ENCODE measurements at places on chromosomes 2 and 18. TPM values are rescaled to one million over a fixed set of nuclear protein-coding genes. Genes with fewer than 3 reads are reported as not detected.

Gene KCNG2
- 4.7 TPM for total RNA-seq

Gene SPEG
- 8.5 TPM for total RNA-seq

Gene APLF
- total RNA-seq = 2.6 TPM

Gene GREB1L
- total RNA-seq = under 0.01 TPM

Gene RUFY4
- total RNA-seq = not detected

Gene PID1
- total RNA-seq = 34.7 TPM

Gene RBMS1
- total RNA-seq = 119 TPM

Gene C2orf15
- total RNA-seq = not detected

Gene POTEC
- total RNA-seq = not detected

Gene GPR55
- not detected for total RNA-seq

Gene CHRNG
- 3.3 TPM for total RNA-seq

All from epithelial cell of alveolus of lung (primary cell).